CD8-positive, alpha-beta memory T cell (primary cell): ENCODE measurements at places on chromosomes 13 and 19. TPM values are rescaled to one million over a fixed set of nuclear protein-coding genes. Genes with fewer than 3 reads are reported as not detected.

The RINL gene
- total RNA-seq: 82.3 TPM

The ZNF568 gene
- 10.4 TPM for total RNA-seq

The PPM1N gene
- total RNA-seq: 2.5 TPM

DNA sequence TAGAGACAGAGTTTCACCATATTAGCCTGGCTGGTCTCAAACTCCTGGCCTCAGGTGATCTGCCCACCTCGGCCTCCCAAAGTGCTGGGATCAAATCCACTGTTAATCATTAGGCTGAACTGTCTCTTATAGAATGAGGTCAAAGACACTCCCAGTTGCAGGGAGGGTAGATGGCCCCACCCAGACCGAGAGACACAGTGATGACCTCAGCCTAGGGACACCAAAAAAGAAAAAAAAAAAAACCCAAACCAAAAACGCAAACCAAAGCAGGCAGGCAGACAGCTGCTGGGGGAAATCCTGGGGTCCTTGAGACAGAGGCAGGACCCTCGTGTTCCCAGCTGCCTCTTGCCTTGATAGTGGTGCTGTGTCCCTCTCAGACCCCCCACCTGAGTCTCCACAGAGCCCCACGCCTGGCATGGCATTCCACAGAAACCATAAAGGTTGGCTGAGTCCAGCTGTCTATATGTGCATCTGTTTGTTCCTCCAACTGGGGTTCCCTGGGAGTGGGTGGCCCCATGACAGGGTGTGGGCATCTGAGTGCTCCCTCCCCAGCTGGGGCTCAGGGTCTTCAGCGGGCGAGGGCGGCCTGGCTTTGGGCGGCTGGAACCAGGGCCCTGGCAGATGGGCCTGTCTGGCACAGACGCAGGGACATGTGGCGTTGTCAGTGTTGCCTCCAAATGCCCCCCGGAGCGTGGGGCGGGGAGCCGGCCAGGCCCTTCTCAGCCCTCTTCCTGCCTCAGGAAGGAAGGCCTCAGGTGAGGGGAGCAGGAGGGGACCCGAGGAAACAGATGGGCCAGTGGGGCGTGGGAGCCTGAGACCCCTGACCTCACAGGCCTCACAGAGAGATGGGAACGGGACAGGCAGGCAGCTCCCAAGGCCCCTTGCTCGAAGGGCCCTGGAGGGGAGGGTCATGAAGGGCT is 5.2 kb downstream of the DAND5 start:
- no peak overlapping the region for H3K4me3 ChIP-seq
- no peak for DNase-seq
- H3K36me3 ChIP-seq: no peaks in the 10 kb centered on the region
- no peaks in the 10 kb centered on the region for H3K27me3 ChIP-seq
- H3K27ac ChIP-seq: no peak overlapping the region

- no peak overlapping the region for H3K27ac ChIP-seq
- no peak overlapping the region for H3K4me3 ChIP-seq
Observed at GRCh38 chr13:112067871-112068539, 1.1 kb downstream of the SOX1 start.
